Colonic mucosa (tissue), 4 donors: ENCODE measurements at places on chromosomes 11 and 22. TPM values are rescaled to one million over a fixed set of nuclear protein-coding genes. Genes with fewer than 3 reads are reported as not detected.
A peak's percentile ranks its signal among the peaks of the same experiment; 100 is the strongest.

DNA sequence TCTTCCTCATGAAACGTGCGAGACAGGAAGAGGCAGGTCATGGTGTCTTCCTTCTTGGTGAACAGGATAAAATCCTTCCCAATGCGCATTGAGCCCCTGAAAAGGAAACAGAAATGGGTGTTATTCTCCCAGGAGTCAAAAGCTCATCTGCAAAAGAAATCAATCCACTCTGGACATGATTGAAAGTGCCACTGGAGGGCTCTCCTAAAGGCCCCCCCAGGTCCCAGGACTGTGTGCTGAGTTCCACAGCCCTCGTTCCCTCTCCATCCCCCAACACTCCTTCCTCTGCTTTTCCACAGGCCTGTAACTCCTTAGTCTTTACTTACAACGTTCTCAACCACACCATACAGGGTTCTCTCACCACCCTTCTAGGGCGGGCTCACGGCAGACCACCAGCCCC lies 22.2 kb downstream of the MORC2 start:
- DNase-seq = no peak

DNA sequence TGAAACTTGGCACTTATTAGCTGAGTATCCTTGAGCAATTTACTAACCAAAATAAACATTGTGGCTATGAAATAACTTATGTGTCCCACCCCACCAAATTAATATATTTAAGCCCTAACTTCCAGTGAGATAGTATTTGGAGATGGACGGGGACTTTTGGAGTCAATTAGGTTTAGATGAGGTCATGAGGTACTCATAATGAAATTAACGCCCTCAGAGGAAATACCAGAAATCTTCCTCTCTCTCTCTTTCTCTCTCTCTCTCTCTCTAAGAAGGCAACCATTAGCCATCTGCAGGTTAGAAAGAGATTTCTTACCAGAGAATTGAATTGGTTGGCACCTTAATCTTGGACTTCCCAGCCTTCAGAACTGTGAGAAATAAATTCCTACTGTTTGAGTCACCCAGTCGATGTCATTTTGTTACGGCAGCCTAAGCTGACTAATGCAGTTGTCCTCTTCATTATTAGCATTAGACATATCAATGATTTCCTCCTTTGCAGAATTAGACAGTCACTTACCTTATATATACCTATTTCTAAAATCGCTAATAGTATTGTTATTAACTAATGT lies 1284.0 kb downstream of the FAM181B start:
- DNase-seq = no peak

- no peak for DNase-seq
These were observed 2.2 kb downstream of the SMCO4 start for GRCh38 chr11:93540896-93541553.

GRCh38 chr11:97683733-97684132 lies 1293.9 kb downstream of the JRKL start:
- no peak for DNase-seq

- DNase-seq = no peak
These were observed 87.7 kb downstream of the CHST1 start for GRCh38 chr11:45577752-45578151.

DNA sequence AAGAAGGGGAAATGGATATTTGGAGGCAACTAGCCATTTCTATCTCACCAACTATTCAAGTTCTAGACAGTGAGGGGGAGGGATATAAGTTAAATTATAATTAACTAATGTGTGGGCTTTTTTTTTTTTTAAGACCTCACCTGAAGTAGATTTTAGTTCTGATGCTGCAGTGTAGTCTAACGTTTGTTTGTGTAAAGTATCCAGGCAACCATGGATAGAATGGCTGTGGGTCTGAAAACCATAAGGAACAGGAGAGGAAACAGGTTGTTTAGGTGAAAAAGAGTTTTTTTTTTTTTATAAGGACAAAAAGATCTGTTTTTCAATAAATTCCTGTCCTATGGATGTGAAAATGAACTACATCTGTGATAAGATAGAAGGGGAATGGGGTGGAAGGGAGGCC lies 262.4 kb upstream of the PLET1 start:
- no peak for DNase-seq

DNA sequence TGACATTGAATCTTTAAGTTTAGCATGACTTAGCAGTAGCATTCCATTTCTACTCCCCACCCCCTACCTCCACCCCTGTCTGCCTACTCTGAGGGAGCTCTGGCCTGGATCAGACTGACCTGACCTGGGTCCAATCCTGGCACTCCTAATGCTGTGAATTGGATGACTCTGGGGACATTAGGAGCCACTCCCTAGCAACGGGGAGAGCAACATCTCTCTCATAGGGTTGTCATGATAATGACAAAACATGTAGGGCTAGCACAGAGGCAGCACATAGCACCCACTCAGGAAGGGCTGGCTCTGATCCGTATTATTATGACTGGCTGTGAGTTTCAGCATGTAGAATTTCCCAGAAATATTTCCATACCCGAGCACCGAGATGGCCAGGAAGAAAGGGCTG lies 40.5 kb downstream of the CABIN1 start:
- DNase-seq = no peak

DNA sequence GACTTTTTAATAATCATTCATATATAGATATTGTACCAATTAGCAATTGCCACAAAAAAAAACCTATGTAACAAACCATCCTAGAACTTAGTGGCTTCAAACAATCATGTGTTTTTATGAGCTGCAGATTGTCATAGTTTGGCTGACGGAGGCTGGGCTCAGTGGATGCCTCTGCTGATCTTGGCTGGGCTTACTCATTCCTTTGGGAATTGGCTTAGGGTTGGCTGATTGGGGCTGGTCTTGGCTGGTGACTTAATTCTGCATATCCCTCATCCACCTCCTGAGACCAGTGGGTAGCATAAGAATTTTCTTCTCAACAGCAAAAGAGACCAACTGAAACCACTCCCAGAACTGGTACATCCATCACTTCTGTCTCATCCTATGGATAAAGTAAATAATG lies 57.9 kb upstream of the PHF21B start:
- DNase-seq = no peak

GRCh38 chr11:114738954-114739353 lies 60.6 kb downstream of the NXPE2 start:
- DNase-seq = peak; percentile 61

DNA sequence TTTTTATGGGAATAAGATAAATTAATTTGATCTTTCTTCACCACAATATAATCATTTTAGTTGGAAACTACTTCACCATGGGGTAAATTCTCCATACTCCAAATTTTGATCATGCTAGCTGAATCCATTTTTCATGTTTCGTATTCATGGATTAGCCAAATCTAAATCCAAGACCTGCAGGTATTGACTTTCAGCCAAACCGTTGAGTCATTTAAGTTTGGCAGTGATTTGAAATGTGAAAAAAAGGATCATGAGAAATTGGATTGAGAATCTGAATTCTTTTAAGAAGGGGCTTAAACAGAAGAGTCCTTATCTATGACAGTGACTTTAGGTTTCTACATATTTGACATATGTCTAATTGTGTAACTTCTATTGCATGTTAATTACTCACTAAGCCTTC lies 5.3 kb downstream of the GAS2 start:
- DNase-seq = no peak

- no peak for DNase-seq
These were observed 18.1 kb downstream of the LRP4 start for GRCh38 chr11:46900091-46900746.

OR2D3 gene
- not detected for total RNA-seq

DNA sequence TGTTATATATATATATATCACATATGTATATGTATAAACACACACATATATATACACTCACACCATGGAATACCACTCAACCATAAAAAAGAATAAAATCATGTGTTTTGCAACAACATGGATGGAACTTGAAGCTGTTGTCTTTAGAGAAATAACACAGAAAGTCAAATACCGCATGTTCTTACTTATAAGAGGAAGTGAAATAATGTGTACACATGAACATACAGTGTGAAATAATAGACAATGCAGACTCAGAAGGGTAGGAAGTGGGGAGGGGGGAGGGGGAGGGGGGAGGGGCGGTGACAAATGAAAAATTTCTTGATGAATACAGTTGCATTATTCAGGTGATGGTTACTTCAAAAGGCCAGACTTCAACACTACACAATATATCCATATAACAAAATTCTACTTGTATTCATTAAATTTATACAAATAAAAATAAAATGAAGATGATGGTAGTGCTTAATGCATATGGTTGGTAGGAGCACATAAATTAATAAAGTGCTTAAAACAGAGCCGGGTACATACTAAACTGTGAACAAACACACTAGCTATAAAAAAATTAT lies 5.8 kb upstream of the OR5B2 start:
- no peak for DNase-seq

TMPRSS4 gene
- 309 TPM for total RNA-seq

DNA sequence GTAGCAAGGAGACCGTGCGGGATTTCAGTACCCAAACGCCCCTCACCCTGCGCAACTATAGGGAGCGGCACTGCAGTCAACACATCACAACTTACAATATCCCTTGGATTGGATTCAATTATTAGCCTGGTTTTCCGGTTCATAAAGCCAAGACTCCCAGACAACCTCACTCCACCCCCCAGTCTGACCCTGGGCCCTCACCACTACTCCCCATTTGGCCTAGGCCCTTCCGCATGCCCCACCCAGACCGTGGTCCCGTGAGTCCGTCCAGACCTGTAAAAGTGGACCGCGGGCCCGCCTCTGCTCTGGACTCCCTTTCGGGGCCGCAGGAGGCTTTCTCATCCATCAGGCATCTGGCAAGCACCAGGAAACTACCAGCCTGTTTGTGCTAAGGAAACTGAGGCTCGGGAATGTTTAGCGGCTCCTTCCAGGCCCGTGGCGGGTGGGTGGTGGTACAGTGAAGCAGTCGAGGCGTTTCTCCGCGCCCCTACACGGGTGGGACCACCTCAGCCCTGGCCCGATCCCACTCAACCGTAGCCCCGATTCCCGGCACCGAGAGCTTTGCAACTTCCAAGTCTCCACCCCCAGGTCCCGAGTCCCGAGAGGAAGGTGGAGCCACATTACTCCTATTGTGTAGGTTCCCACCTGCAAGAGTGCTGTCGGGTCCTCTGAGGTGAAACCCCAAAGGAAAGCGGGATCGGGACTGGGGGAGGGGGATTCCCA lies 679 bp upstream of the DPP3 start:
- DNase-seq = peak; percentile 81

DNA sequence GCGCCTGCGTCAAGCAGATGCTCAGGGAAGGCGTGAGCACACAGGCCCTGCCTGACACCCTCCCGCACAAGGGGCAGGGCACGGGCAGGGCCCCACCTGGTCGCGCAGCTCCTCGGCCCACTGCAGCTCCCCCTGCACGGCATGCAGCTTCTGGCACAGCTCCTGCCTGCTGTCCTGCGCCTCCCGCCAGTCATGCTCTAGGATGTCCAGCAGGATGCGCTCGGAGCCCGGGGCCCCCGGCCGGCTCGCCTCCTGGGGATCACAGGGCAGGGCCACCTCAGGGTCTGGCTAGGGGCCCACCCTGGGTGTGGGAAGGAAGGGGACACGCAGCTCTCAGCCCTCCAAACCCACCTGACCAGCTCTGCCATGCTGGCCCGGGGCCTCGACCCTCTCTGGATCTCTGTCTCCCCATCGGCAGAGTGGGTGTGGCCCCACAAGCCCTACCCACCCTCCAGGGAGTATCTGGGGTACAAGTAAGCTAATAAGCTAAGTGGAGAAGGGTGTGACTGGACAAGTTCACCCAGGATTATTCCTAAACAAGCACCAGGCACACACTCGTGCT lies 10.7 kb downstream of the CARD10 start:
- DNase-seq = no peak

DNA sequence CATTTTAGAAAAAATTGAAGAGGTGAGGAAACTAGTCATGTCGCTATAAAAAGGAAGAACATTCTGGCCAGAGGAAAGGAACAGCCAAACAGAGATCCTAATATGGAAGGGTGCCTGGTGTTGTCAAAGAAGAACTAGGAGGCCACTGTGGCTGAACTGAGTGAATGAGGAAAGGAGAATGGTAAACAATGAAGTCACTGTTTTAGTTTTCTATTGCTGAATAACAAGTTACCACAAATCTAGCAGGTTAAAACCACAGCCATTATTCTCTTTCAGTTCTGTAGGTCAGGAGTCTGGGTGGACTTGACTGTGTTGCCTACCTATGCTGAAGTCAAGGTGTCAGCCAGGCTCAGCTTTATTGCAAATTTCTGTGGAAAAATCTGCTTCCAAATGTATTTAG lies 549.3 kb upstream of the CCDC90B start:
- no peak for DNase-seq

GRCh38 chr22:27809226-27809603 lies 7.7 kb upstream of the MN1 start:
- DNase-seq = no peak

GRCh38 chr11:134949121-134950090 lies 537.4 kb upstream of the B3GAT1 start:
- DNase-seq = no peak

SPI1 gene
- total RNA-seq = 11.9 TPM

OR5D18 gene
- not detected for total RNA-seq
